Epithelial cell of prostate (primary cell): ENCODE measurements at places on chromosomes 2 and 18.

DNA sequence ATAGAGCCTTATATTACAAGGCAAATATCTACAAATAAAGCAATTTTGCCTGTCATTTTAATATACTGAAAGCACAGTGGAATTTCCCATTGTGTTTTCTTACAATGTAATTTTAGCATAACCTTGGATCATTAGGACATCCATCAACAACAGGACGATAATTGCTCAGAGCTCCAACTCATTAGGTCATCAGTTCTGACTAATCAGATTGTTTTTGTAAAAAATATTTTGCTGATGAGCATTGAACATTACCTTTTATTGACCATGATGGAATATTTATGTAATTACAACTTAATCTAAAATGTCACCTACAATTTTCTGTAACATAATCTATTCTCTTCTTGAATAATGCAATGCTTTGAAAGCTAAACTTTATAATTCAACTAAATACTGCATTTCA, 215.3 kb upstream of the DSEL start:
- peak; percentile 52 for DNase-seq

GRCh38 chr18:79405781-79406575, 10.2 kb downstream of the NFATC1 start:
- DNase-seq, result no peak

GRCh38 chr2:56288838-56289580, 105.2 kb downstream of the CCDC85A start:
- DNase-seq, result no peak

- DNase-seq, result no peak
Observed at GRCh38 chr2:62297624-62298010, 101.7 kb downstream of the B3GNT2 start.

- no peak for DNase-seq
Observed at GRCh38 chr2:102783506-102784183, 21.8 kb downstream of the TMEM182 start.

GRCh38 chr2:182946958-182947369, 80.5 kb upstream of the FRZB start:
- DNase-seq, result no peak

GRCh38 chr18:24187049-24187448, 48.2 kb downstream of the CABYR start:
- no peak for DNase-seq

GRCh38 chr2:199409759-199410529, 47.8 kb downstream of the SATB2 start:
- no peak for DNase-seq

- no peak for DNase-seq
Observed at GRCh38 chr2:98911376-98912154, 24.5 kb downstream of the CRACDL start.

- DNase-seq, result no peak
Observed at GRCh38 chr2:188477564-188478103, 186.0 kb downstream of the GULP1 start.

- DNase-seq, result no peak
Observed at GRCh38 chr2:239035361-239035814, 187.5 kb downstream of the TWIST2 start.

DNA sequence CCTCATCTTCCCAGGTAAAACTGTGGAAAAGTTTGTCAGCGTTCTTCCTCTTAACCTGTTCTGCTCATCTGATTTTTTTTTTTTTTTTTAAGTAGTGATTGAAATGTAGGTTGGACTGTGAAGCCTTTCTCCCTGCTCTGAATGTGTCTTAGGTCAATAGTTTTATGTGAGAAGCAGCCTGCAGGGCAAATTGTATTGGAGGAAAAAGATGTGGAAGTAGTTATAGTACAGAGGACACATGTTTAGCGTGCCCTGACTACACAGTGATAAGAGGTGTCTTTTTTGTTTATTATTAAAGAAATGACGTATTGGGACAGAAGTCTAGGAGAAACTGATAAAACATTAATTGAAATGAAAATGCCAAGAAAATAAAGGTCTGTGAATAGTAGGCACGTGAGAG, 1.5 kb downstream of the MTA3 start:
- DNase-seq, result no peak

- DNase-seq, result no peak
Observed at GRCh38 chr2:22521620-22522019, 863.4 kb upstream of the KLHL29 start.

GRCh38 chr2:232876978-232877441, 6.9 kb downstream of the SNORC start:
- DNase-seq, result no peak

- DNase-seq, result no peak
Observed at GRCh38 chr2:159202568-159203071, 83.9 kb downstream of the WDSUB1 start.

GRCh38 chr2:241803387-241804325, 5.3 kb upstream of the NEU4 start:
- no peak for DNase-seq

- no peak for DNase-seq
Observed at GRCh38 chr2:159879051-159879604, 81.1 kb upstream of the CD302 start.

GRCh38 chr2:237012004-237012403, 73.7 kb upstream of the COPS8 start:
- no peak for DNase-seq

DNA sequence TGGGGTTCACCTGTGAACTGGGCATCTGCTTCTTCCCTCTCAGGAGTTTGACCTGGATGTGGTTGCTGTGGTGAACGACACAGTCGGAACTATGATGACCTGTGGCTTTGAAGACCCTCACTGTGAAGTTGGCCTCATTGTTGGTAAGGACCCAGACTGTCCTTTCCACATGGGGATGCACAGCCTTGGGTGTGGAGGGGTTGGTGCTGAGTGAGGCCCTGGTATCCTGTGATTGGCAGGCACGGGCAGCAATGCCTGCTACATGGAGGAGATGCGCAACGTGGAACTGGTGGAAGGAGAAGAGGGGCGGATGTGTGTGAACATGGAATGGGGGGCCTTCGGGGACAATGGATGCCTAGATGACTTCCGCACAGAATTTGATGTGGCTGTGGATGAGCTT, 52.3 kb downstream of the HK2 start:
- DNase-seq, result no peak

DNA sequence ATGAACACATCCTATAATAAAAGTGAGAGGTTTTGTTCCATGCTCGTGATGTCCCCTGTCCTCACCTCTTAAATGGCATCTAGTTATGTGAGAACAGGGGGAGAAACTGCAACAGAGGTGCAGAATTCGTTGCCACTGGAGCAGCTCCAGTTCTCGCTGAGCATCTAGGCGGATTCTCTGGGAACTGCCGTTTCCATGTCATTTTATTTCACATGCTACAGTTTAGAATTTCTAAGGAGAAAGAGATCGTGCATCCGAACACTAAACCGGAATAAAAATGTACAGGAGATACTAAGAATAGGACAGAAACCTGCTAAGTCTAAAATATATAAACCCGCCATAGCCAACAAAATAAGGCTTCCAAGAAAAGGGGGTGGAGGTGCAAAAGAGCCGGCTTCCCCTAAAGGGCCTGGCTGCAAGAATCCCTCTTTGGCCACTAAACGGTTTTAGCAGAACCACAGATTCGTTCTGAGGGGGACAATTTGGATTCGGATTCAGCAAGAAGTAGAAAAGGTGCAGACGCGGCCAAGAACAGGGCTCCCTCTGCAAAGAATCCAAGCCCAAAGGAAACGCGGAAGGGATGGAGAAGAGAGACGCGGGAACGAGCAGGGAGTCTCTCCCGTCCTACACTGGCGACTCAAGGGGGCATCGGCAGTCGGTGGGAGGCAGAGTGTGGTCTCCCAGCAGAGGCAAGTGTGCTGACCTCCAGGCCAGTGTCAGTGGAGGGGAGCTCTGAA, 1.3 kb downstream of the TMEM163 start:
- no peak for DNase-seq

GRCh38 chr2:119782308-119783027, 22.7 kb downstream of the PTPN4 start:
- no peak for DNase-seq

DNA sequence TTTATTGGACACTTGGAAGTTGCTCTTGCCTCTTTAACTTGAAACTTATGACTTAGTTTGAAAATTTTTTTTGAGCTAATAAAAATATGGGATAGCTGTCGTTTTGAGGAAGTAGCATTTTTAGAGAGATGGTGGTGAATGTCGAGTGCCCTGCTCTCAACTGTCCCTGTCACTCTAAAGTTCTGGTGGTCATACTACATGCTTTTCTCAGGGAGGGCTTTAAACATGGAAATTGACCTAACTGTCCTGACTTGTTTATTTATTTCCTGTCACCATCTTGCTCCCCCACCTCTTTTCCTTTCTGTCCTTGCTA, 16.0 kb downstream of the CEP192 start:
- DNase-seq, result no peak

- DNase-seq, result no peak
Observed at GRCh38 chr2:238997684-238998083, 149.8 kb downstream of the TWIST2 start.

- DNase-seq, result no peak
Observed at GRCh38 chr2:88866756-88867155, 175.3 kb downstream of the RPIA start.

- DNase-seq, result peak; percentile 39
Observed at GRCh38 chr2:17646081-17646554, 105.6 kb downstream of the VSNL1 start.

DNA sequence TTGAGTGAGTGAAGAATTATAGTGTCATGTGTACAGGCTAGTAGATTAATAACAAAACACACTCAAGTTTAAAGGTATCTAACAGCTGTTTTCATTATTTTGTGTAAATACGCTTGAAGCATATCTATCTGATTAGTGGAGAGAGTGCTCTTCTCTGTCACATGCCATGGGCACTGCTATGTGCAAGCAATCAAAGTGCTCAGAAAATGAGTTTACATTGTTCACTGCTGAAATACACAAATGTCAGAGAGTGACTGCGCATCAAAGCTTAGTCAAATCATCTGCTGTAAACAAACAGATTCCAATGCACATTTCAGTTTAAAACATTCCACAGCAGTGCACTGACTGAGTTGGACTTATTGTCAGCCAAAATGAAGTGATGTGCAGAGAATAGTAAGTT, 423.4 kb downstream of the ZEB2 start:
- no peak for DNase-seq

- DNase-seq, result no peak
Observed at GRCh38 chr2:64422466-64422865, 31.5 kb upstream of the LGALSL start.

- no peak for DNase-seq
Observed at GRCh38 chr2:18505703-18506341, 54.6 kb downstream of the RDH14 start.

- DNase-seq, result no peak
Observed at GRCh38 chr2:74945788-74946331, 12.6 kb upstream of the POLE4 start.

DNA sequence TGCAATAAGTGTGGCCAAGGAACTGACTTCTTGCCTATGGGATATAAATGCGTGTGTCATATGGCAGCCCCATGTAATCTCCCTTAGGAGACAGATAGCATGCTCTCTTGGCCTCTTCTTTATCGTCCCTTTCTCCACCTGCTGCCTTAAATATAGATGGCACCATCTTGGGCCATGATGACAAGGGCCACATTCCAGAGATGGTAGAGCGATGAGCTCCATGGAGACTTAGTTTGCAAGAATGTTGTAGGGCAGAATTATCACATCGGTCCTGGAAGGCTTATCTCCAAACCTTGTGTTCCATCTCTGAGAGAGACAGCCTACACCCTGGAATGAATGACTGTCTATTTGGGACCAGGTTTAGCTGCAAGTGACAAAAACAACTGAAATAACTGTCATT, 536.7 kb downstream of the TNS1 start:
- DNase-seq, result no peak

- DNase-seq, result no peak
Observed at GRCh38 chr2:178152977-178153376, 40.7 kb downstream of the RBM45 start.

DNA sequence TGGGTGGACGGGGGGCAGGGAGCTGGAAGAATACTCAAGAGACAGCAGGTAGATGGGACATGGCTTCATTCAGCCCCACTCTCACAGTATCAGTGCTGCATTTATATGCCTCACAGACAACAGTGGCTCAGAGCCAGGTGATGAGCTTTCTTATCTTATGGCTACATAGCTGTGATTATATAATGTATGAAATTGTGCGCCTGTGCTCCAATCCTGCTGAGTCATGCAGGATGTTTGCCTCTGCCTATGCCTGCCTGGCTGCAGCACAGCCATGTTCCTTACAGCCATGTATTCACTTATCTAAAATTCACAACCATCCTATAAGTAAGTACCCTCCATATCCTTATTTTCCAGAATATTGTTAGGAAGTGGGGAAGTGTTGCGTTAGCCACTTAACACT, 37.7 kb upstream of the RNF103 start:
- DNase-seq, result no peak

- DNase-seq, result peak; percentile 18
Observed at GRCh38 chr2:129849559-129850160, 129.8 kb upstream of the RAB6C start.

- peak; percentile 18 for DNase-seq
Observed at GRCh38 chr2:75276093-75277029, 77.0 kb upstream of the TACR1 start.

GRCh38 chr18:4017480-4017879, 437.6 kb downstream of the DLGAP1 start:
- DNase-seq, result no peak

GRCh38 chr2:143229411-143229810, 100.2 kb downstream of the ARHGAP15 start:
- no peak for DNase-seq

- DNase-seq, result no peak
Observed at GRCh38 chr2:53886406-53887280, 26.9 kb upstream of the GPR75 start.

DNA sequence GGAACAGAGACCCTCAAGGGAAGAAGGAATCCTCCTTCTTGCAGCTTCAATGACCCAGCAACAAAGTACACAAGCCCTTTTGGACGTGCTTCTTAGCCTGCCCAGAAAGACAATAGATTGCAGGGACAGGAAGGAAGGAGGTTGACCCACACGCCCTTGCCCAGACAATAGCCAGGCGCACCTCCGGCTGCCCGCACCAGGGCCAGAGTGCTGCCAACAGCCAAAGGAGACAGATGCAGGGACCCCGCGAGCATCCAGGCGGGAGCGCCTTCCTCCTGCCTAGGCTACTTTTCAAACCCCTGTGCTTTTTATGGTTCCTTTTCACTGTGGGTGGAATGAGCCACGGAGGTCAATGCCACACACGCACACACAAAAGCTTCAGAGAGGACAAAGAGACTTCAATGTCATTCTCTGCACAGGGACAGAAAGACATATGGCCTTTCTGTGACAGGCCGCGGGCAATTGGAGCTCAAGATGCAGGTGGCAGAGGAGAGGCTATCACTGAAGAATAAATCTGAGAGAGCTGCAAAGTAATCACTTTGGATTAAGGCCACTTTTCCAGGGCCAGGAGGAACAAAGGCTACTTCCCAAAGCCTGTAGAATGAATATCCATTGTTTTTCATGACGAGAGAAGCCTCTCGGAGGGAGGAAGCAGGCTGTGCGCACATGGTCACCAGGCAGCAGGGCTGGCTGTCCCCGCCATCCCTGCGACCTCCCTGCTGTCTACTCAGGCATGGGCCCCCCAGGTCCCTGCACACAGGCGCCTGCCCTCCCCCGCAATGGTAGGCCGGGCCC, 300.6 kb downstream of the EIPR1 start:
- DNase-seq, result no peak

GRCh38 chr2:102792568-102793208, 30.9 kb downstream of the TMEM182 start:
- no peak for DNase-seq
